H9 (cell line): ENCODE measurements at places on chromosomes 1 and 21.

- no peak for DNase-seq
Measured at GRCh38 chr1:119564548-119564947, 57.5 kb downstream of the HSD3B1 start.

GRCh38 chr1:64564891-64565290, 95.0 kb downstream of the CACHD1 start:
- no peak for DNase-seq

- no peak for DNase-seq
Measured at GRCh38 chr1:57843760-57844159, 419.9 kb upstream of the DAB1 start.

DNA sequence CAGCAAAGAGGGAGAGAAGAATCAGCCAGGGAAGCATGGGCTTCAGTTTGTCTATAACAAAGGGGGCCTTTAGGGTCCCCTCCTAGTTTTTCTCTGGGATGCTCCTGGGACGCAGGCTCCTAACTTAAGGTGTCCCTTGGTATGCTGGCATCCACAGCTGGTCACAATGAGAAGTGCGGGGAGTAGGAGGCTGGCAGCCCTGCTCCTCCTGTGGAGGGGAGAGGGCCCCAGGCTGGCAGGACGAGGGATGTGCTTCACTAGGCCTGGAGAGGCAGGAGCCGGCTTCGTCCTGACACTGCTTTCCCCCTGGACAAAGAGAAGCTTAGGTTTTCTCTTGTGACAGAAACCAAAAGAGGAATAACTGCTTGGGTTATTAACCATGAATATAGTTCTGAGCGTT, 67.6 kb downstream of the NENF start:
- no peak for DNase-seq
